Suprapubic skin (tissue), 4 donors: ENCODE measurements at places on chromosomes 4 and X. TPM values are rescaled to one million over a fixed set of nuclear protein-coding genes. Genes with fewer than 3 reads are reported as not detected.

DNA sequence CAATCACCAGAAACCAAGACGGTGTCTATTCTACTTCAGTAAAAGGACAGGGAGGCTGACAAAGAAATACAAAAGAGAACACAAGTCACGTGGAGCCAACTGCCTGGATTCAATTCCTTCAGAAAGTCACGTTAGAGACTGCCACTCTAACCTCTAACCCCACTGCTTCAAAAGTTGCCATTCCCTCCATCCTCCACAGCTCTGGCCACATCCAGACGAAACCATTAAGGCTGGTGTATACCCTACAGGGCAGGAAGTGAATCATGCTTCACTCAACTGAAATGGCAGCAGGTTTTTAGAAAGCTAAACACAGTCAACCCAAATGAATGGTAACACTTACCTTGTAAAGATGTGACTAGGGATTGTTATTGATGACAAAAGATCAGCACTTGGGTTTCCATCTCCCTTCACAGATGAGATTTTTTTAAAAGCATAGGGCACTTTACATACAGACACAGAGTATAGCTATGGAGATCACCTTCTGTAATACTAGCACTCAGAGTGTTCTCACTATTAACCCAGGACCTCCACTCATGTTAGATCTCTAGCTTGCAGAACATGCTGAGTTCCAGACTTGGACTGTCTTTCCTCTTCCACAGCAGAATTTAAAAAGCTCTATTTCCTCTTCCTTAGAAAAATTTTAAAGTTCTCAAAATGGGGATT lies 37.4 kb downstream of the MAML3 start:
- no peak for DNase-seq

DNA sequence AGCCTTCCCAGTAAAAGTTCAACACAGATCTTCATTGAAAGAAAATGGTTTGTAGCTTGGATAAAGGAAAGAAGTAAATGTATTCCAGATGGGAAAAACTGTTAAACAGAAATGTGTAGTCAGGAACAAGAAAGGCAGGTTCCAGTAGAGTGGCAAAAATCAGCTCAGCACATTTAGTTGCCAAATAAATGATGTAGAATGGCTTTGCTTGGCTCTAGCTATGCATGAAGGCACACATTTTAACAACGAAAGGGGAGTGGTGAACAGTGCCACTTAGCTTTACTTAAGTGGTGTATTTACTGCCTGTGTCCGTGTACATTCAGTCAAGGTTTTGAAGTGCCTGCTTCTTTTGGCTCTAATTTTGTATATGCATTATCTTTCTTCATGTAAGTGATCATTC lies 644.5 kb upstream of the ATOH1 start:
- DNase-seq: no peak

- DNase-seq: no peak
Observed at GRCh38 chr4:88758264-88758663, 60.6 kb upstream of the NAP1L5 start.

GRCh38 chr4:148092316-148093014 lies 349.7 kb downstream of the NR3C2 start:
- no peak for DNase-seq

GRCh38 chrX:36577006-36577405 lies 431.2 kb upstream of the FAM47C start:
- DNase-seq: no peak

DNA sequence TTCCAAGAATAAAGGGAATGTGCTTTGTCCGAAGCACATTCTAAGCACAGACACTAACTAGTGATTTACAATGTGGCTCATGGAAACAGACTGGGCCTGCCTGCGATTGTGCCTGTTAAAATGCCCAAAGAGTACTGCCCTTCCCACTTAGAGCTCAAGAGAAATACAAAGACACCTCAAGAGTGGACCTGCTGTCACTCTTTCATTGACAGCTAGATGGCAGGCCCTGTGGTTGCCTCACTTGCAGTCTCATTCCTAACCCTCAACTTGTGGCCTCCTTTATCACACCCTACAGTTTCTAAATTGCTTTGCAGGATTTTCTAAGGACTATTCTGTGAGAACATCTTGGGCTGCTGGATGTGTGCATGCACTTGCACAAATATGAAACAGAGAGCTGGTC lies 331.0 kb upstream of the EMCN start:
- DNase-seq: no peak

DNA sequence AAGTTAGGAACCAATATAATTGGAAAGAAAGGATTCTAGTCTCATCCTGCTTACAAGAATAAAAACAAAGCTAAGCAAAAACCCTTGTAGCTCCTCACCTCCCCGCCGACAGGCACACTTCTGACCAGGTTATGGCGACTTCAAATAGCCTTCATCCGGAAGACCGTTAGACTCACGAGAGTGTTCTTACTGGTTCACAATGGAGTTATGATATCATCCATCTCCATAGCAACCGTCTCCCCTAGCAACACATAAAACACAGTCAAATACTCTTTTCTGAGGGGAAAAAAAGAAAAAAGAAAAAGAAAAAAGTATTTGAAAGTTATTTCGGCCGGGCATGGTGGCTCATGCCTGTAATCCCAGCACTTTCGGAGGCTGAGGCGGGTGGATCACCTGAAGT lies at the start of gene IL13RA2:
Gene IL13RA2 (minus strand): TSS at position 162 of the 400 bp plus-strand sequence. CDS start 347 bp downstream, outside the sequence.
- no peak for DNase-seq

NLRP2B gene
- not detected for total RNA-seq

RAB39B gene
- not detected for total RNA-seq

DSPP gene
- not detected for total RNA-seq
